ENCODE measurements at places on chromosomes 16 and 17.

DNA sequence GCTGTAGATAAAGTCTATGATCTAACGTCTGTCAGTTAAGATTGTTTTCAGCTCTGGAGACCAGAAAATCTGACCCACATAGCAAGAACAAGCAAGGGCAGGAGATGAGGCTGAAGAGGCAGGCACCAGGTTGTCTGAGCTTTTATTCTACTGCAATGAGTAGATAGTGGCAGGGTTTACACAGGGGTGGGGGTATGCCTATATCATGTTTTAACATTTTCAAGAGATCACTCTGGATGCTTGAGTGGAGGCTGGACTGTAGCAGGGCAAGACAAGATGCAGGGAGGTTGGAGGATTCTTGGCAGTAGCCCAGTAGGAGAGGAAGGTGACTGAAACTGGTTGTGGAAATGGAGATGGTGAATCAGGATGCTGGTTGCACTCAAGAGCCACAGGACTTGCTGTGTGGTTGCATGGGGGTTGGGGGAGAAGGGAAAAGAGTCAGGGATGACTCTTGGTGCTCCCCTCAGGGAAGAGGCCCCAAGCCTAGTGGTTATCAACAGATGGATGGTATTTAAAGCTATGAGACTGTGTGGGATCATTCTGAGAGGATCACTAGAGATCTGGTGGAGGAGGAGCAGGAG, 143.1 kb upstream of the KCNJ18 start:
- no peak for DNase-seq

DNA sequence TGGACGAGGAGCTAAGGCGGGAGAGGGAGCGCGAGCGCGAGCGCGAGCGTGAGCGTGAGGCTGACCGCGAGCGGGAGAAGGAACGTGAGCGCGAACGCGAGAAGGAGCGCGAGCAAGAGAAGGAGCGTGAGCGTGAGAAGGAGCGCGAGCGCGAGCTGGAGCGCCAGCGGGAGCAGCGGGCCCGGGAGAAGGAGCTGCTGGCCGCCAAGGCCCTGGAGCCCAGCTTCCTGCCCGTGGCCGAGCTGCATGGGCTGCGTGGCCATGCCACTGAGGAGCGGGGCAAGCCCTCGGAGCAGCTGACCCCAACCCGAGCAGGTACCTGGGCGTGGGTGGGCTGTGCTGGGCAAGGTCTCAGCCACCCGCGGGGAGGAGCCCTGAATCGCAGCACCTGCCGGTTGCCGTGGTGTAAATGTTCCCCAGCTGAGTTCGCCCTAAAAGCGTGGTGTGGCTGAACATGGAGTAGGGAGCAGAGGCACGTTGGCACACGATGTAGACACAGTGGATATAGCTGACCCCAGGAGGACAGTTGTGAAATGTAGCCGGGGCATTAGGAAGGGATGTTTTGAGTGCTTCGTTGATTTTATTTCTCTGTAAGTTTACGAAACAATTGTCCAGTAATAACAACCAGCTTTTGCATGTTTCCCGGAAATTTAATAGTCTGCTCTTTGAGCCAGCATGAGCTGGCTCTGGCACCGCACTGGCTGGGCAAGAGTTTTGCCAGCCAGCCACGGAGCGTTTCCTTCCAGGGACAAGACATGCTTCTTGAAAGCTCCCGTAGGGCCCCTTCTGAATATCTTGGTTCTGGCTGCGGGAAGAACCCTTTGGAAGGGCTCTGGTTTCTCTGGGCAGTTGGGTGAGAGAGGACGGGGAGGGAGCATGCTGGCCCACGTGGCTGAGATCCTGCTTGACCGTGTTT, 32.1 kb downstream of the GINS2 start:
- DNase-seq = no peak

DNA sequence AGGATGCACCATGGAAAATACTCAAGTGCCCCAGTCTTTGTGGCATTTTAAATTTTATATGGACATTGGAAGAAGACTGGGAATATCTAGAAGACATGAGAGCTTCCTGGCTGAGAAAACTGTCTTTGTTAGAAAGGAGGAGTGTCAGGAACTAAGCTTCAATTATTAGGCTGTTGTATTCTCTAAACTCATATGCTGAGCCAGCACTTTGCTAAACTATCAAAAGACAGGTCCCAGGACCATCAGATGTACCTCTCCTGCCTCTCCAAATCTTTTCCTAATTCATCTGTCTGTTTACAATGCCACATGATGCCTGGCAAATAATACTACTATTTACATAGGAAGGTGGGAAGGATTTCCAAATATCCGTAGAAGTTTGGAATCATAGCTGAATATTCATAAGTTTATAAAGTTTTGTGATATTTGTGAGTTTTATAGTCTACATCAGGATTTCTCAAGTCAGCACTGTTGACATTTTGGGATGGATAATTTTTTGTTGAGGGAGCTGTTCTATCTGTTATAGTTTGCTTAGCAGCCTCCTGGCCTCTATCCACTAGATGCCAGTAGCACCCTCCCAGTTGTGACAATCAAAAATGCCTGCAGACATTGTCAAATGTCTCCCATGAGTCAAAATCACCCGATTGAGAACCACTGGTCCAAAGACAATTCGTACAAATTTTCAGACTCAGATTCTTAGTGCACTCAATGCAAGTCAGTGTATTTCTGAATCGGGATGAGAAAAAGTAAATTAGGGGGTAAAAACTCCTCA, 61.2 kb upstream of the NETO2 start:
- DNase-seq = no peak

DNA sequence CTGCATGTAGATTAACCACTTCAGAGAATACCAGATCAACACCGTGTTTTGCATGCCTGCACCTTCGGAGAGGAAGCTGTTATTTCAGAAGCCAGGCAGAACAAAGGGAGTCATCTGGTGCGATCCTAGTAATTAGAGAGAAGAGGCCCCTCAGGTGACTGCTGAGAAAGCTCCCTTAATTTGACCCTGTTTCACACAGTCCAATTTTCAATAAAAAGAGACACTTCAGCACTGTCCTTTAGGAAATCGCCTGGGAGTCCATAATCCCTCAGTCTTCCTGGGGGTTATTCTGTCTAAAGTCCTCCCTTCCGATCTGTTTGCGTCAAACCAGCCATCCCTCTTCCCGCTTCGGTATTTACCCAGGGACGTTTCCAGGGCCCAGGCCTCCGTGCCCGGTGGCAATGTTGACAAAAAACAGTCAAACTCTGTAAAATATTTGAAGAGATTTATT, 23.4 kb upstream of the TNRC6C start:
- DNase-seq = no peak

DNA sequence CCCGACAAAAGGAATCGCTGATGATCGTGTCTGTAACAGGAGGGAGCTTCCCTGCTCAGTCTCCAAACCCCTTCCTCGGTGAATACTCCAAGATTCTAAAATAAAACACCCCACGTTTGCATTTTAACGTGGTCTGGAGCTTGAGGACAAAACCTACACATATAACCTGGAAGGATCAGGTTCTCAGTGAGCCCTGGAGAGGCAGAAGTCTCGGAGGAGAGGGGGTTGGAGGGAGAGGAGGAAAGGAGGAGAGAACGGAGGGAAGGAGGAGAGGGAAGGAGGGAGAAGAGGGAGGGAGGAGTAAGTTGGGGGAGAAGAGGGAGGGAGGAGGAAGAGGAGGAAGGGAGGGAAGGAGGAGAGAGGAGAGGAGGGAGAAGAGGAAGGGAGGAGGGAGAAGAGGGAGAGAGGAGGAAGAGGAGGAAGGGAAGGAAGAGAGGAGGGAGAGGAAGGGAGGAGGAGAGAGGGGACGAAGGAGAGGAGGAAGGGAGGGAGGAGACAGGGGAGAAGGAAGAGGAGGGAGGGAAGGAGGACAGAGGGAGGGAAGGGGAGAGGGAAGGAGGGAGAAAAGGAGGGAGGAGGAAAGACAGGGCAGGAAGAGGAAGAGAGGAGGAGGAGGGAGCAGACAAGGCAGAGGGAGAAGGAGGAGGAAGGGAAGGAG, 27.4 kb upstream of the GINS2 start:
- no peak for DNase-seq

GRCh38 chr16:3007957-3008689, 4.6 kb upstream of the CLDN9 start:
- peak; percentile 52 for DNase-seq

DNA sequence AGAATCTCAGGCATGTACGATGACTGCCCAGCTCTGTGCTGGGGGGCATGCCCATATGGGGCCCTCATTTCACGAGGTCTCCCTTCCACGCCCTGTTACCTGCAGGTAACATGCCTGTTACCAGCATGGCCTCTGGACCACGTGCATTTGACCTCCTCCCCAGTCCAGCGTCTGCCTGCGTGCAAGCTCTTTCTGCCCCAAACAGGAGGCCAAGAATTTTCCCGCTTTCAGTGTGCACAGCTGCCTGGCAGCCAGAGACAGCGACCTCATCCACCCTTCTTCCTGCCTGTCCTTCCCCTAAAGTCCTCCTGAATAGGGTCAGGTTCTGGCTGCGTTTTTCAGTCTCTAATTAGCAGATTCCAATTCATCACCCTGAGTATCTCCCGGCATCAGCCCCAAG, 306.5 kb upstream of the ZFHX3 start:
- no peak for DNase-seq

DNA sequence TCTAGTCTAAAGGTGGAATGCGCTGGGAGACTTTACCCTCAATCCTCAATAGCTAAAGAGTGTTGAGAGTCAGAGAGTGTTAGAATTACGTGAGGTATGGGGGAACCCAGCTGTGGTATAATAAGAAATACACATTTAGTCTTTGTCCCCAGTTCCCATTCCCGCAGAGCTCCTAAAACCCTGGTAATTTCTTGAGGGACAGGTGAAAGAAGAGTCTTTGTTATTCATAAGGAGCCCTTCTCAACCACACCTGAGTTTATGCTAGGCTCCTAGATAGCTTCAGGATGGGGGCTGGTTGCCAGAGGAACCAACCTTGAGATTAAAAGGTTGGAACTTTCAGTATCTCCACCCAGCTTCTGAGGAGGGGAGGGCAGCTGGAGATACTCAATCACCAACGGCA, 5.8 kb downstream of the ZNF18 start:
- DNase-seq = no peak

GRCh38 chr17:81693509-81694210, 9.5 kb upstream of the MRPL12 start:
- no peak for DNase-seq

GRCh38 chr16:84832488-84833143, 12.8 kb downstream of the CRISPLD2 start:
- no peak for DNase-seq

- no peak for DNase-seq
These were observed 58.3 kb upstream of the LGALS9 start for GRCh38 chr17:27572665-27573064.

DNA sequence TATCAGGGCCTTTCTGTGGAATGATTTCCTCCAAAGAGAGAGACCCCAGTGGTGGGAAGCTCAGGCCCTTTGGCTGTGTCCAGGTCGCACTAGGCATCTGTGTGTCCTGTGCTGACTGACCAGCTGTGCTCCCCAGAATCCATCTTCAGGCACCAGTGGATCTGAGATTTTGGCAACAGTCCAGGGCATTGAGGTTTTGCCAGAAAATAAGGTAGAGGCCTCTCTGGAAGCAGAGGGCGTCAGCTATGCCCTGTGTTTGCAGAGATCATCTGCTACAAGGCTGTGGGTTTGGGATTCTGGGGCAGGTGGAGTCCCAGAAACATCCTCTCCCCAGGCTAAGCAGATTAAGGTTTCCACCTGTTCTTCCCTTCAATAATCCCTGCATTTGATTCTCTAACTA, 57.5 kb upstream of the TOB1 start:
- DNase-seq = no peak

DNA sequence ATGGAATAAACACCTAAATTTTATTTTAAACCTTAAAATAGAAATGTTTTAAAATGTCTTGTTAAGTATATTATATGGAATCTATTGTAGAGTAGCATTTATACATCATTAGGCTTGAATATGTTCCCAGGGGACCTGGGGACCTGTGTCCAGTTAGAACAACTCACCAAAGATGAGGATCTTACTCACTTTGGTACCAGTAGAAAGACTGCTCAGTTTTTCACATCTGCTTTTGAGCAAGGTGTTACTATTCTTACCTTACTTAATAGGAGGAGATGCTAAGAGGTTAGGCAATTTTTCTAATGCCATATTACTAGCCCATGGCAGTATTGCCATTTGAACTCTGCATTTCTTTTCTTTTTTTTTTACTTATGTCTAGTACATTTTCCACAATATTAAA, 14.7 kb downstream of the STXBP4 start:
- DNase-seq = no peak

- no peak for DNase-seq
These were observed 139.3 kb downstream of the ANKFN1 start for GRCh38 chr17:56292578-56292977.

- DNase-seq = no peak
These were observed 129.1 kb downstream of the FTO start for GRCh38 chr16:53832896-53833544.

DNA sequence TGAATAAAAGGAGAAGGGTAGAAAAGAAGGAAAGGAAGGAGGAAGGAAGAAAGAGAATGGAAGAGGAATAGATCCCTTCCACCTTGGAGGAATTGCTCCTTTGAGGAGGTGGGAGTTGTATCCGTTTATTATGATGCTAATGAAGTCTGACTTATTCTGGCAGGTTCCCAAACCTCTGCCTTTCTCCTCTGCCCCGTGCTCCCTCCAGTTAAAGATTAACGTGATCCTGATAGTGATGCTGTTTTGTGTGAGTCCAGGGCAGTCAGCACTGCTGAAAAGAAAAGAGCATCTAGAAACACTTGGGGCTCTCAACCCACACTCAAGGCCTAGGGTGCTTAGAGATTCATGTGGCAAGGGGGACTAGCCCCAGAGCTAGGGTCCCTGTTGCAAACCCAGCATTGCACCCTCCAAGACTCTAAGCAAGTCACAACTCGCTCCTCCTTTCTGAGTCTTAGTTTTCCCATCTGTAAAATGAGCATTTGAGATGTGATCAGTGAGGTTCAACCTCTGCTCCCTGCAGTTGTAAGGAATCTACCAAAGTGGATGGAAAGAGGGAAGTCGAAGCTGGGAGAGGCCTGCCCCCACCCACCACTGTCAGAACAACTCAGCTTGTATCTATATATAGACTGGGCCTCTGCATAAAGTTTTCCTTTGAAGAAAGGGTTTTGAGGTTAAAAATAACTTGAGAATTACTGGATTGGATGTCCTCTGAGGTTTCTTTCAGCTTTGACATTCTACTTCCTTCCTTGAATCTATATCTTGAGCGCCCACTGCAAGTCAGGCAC, 46.9 kb upstream of the TMEM132E start:
- DNase-seq = no peak

Data from activated CD4-positive, alpha-beta T cell treated with anti-CD3 and anti-CD28 coated beads for 4 hours (primary cell).